ENCODE measurements at places on chromosomes 7 and 10. TPM values are rescaled to one million over a fixed set of nuclear protein-coding genes. Genes with fewer than 3 reads are reported as not detected.

PGAM2 gene
- not detected for total RNA-seq

RBP3 gene
- not detected for total RNA-seq

CAMK1D gene
- total RNA-seq, result 2.3 TPM

PRSS1 gene
- total RNA-seq, result not detected

ARHGEF35 gene
- 1.1 TPM for total RNA-seq

HDAC9 gene
- total RNA-seq, result 40.6 TPM
